ENCODE measurements at places on chromosomes 1 and 21.

DNA sequence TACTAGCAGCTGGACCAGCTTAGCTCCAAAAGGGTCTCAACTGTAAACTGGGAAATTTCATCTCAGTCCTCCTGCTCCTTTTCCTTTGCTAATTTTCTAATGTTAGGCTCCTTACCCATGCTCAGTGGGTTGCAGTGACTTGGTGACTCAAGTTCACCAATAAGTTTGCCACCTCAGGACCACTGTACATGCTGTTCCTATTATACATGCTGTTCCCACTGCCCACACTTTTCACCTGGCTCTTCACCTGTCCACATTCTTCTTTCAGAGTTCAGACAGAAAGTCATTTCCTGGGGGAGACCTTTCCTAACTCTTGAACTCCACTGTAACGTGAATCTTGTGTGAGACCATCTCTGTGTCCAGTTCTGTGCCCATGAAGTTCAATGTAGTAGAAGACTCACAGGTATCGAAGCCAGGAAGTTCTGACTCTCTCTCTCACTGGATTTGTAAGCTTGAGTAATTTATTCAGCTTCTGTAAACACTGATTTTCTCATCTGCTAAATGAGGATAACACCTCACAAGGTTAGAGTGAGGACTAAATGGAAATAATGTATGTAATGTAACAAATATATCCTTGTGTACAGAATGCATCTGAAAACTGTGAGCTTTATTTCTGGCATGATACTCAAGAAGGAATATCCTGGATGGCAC, 17.9 kb downstream of the CD2 start:
- no peak for DNase-seq

DNA sequence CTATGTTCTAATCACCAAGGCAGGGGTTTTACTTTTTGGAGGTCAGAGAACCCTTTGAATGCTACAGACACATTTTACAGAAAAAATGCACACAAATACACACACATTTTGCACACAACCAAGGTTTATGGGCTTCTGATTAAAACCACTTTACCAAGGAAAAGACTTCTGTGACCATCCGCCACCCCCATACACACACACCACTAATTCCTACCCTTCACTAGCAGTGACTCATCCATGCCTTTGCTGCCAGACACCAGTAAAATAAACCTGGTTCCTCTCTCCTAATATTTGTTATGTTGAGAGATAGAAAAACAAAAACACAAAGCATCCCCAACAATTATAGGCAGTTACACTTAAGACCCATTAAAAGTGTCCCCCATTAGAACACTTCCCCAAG, 12.9 kb downstream of the PIGM start:
- no peak for DNase-seq

- no peak for DNase-seq
These were observed 2.5 kb downstream of the DISC1 start for GRCh38 chr1:231629132-231629531.

- no peak for DNase-seq
These were observed 76.6 kb downstream of the PLPP3 start for GRCh38 chr1:56502700-56503245.

- DNase-seq: no peak
These were observed 15.2 kb downstream of the ZNF697 start for GRCh38 chr1:119632841-119633240.

GRCh38 chr1:93707956-93708355, 26.3 kb upstream of the BCAR3 start:
- no peak for DNase-seq

DNA sequence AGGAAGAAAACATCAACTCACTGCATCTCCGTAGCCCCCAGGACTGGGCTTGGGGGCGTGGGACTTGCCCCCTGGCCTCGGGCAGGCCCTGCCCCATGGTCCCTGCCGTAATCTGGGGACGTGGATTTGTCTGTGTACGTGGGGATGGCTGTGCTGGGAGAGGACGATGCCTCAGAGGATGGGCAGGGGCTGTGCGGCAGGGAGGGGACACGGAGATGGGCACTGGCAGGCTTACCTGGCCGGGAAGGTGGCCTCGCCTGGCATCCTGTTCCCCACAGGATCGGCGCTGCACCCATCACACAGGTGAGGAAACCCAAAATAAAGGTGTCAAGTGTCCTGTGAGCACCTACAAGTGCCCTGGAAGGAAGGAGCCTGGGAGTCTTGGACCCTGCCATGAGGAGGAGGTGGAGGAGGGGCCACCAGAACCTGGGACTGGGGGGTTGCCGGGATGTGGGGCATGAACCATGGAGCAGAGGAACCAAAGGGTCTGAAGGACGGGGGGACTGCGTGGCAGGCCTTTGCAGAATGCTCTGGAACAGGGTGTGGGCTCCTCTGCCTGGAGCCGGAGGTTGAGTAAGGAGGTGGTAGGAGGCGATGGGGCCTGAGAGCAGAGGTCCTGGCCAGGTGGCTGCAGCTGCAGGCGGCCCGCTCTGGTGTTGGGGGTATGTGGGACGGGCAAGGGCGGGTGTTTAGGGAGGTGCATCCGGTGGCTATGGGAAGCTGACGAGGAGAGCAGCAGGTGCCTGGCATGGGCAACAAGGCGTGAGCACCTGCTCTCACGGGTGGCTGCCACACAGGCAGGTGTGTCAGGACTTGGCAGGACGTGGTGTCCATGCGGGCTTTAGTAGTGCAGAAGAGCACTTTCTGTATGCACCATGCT, 27.8 kb upstream of the LRRC3 start:
- peak; percentile 92 for DNase-seq

- DNase-seq: no peak
These were observed 307.0 kb upstream of the SGIP1 start for GRCh38 chr1:66226985-66227384.

GRCh38 chr21:38956007-38956406, 150.3 kb downstream of the ETS2 start:
- peak; percentile 41 for DNase-seq

- no peak for DNase-seq
These were observed 779.7 kb downstream of the USP25 start for GRCh38 chr21:16509476-16509875.

DNA sequence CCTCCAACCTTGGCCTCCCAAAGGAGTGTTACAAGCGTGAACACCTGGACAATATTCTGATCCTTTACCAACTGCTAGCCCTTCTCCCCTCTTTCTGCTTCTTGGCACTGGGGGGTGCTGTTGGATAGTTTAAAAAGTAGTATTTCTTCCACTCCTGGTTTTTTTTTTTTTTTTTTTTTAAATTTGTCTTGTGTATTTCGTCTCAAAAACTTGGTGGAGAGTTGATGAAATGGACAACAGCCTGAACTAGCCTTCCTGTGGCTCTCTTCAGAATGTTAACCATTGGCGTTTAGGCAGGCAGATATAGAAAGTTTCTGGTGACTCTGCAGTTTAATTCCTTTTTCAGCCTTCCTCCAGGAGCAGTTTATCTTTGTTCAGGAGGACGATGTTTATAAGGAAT, 69.7 kb upstream of the USP24 start:
- peak; percentile 22 for DNase-seq

- DNase-seq: no peak
These were observed 267.2 kb upstream of the VAMP3 start for GRCh38 chr1:7503691-7504437.

DNA sequence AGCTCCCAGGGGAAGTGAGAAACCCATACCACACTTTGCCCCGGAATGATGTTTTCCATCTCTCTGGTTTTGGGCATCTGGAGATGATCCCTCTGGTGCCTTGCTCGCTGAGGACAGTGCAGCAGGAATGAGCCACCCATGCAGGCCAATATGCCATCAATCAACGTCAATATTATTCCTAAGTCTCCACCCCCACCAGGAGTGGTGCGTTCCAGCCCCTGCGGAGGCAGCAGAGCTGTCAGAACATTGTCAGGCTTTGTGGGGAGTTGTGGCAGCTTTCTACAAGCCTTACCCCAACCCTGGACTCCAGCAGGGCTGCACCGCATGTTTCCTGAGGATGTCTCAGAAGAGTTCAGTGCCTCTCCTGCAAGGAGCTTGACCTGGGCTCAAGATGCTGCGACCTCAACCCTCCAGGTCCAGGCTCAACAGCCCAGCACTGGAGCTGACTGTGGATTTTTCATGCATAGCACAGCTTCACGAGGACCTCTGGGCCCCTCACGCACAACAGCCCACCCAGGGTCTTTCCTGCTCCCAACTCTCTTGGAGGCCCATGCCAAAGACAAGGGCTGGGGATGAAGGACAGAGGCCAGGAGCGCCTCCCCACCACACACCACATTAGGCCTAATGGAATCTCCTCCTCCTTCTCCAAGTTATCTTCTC, 67.5 kb downstream of the PSMG1 start:
- DNase-seq: no peak

DNA sequence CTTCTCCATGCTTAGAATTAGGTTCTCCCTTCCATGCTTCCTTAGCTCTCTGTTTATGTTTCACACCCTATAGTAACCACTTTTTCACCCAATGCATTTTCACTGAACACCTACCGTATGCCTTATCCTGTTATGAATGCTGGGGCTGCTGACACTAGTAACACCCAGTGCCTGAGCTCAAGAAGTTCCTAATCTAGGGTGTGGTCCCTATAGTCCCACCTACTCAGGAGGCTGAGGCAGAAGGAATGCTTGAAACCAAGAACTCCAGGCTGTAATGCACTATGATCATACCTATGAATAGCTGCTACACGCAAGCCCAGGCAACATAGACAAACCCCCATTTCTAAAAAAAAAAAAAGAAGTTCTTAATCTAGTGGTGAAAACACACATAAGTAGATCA, 5.5 kb downstream of the EPHA10 start:
- DNase-seq: no peak

- no peak for DNase-seq
These were observed 47.5 kb upstream of the ITPKB start for GRCh38 chr1:226786550-226786949.

DNA sequence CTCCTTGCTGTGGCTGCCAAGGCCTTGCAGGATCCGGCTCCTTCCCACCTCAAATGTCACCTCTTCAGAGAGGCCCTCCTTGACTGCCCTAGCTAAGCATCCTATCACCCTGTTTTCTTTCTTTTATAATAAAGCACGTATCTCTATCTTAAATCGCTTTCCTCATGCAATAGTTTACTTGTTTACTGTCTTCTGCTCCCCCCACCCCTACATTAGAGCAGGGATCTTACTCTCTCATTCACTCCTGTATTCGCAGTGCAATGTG, 36.4 kb downstream of the MYOM3 start:
- DNase-seq: no peak

DNA sequence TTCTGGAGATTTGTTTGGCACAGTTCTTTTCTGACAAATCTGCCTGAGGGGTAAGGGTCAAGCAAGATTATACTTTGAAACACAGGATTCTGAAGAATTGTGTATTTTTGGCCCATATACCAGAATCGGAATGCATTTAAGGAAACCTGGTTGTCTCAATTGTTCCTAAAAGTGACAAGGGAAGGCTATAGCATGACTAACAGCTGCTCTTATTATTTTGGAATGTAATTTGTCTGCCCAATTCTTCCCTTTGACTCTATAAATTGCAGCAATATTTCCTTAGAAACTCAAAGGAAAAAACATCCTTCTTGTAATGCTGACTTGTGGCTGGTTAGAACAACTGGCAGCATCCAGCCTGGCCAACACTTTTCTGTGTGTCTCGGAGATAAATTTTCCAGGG, 15.8 kb upstream of the VCAM1 start:
- no peak for DNase-seq

DNA sequence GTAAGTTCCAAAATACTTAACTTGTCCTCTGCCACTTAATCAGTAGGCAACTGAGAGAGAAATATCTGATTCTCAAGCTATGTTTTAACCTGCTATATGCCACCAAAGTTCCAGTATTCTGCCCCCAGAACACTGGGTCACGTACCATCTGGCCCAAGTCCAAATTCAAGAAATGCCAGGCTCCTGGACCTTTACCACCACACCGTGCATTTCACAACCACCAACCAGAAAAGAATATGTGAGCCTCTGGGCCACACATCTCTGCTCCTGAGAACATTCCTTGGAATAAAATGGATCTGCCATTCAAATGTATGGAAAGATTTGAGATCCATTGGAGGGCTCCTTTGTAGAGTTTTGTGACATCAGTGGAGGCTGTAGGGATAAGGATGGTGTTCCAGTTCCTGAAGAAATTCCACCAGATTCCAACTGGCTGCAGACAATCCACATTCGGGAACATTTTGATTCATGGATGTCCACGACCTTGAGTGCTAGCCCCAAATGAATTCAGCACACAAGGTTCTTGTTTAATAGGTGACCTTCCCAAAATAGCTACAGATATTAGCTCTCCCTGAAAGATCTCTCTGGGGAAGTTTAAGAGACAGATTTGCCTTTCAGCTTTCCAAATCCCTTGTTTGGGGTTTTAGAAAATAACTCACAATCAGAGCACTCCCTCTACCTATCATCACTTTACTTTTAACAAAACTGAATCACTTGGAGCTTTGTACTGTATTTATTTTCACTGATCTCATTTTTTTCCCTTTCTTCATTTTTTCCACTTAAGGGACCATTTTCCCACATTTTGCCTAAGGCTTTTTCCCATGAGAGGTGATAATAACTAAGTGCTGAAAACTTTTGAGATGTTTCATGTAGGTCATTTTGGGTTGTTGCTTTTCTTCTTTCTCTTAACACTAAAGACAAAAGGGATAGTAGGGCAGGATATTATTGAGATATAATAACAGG, 128.4 kb upstream of the ZC3H11B start:
- no peak for DNase-seq

DNA sequence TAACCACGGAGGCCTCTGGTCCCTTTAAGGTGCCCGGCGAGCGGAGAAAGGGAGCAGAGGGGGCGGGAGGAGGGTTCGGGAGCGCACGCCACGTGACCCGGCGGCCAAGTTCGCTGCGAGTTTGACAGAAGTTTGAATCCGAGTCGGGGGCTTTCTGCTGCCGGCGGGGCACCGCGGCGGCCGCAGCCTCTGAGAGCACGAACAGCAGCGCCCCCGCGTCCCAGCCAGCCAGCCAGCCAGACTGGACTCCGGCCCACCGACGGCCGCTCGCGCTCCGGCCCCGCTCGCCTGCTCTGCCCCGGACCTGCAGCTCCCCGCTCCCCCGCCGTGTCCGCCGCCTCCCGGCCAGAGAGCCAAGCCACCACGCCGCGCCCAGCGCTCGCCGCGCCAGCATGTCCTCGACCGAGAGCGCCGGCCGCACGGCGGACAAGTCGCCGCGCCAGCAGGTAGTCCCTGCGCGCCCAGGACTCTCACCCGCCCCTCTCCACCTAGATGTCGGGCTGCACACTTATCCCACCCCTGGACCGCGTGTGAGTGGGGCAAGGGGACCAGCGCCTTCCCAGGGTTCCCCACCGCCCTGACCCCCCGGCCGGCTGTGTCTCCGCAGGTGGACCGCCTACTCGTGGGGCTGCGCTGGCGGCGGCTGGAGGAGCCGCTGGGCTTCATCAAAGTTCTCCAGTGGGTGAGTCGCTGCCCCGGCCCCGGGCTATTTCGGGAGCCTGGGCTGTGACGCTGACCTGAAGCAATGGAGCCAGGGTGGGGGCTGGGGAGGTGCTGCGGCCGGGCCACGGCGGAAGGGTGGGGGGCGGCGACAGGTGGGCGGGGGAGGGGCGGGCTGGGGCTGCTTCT, at the start of gene SYPL2:
Gene SYPL2, plus strand, starts transcription at position 95 of the 849 bp plus-strand sequence. Its CDS starts 298 bp downstream, at position 393.
- DNase-seq: no peak

DNA sequence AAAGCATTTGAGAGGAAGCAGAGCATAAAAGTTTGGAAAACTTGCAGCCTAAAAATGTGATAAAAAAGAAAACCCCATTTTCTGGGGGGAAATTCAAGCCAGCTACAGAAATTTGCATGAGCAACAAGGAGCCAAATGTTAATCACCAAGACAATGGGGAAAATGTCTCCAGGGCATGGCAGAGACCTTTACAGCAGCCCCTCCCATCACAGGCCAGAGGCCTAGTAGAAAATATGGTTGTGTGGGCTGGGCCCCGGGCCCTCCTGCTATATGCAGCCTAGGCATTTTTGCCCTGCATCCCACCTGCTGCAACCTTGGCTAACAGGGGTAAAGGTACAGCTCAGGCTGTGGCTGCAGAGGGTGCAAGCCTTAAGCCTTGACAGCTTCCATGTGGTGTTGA, 299.6 kb upstream of the NCAM2 start:
- DNase-seq: no peak

Measured in NCI-H2029 (cell line).